ENCODE measurements at places on chromosomes 4 and X.

DNA sequence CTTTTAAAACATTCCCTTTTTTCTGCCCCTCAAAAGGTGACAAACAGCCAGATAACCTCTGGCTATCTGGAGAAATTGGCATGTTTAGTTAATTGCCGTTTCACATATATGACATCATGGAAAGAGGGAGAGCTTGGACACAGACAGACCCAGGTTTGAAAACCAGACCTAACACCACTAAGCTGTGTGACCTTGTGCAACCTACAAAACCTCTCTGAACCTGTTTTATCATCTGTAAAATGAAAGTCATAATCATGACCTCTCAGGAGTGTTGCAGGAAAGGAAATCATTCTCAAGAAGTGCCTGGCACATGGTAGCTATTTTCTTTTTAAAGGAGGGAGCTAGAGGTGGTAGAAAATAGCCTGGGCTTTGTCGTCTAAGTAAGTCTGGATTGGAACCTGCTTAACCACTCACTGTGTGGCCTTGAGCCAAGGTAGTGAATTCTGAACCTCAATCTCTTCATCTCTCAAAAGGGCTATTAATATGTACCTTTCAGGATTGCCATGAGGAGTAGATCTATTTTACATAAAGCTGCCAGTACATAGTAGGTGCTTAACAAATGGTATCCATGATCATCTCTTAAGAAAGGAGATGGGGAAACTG lies 363.5 kb downstream of the BCOR start:
- no peak overlapping the region for H3K4me3 ChIP-seq
- H3K27me3 ChIP-seq = no peaks in the 10 kb centered on the region
- H3K36me3 ChIP-seq = no peaks in the 10 kb centered on the region
- DNase-seq = no peak
- no peak overlapping the region for H3K27ac ChIP-seq

DNA sequence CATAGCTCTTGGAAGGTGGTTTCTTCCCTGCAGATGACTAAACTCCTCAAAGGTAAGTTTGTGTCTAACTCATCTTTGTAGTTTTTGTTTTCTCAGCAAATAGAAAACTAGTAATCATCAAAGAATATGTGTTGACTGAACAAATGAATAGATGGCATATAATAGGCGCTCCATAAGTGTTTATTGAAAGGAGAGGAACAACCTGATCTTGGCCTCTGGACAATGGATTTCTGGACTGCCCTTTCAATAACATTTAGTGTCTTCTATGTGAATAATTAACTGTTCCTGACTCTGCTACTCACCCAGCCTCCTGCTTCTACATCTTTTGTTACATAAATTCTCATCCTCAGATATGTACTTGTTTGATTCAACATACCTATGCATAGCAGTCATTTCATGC lies 399.1 kb downstream of the PPP1R2C start:
- no peak overlapping the region for H3K4me3 ChIP-seq
- no peak overlapping the region for H3K27ac ChIP-seq
- no peaks in the 10 kb centered on the region for H3K27me3 ChIP-seq
- DNase-seq = no peak
- no peaks in the 10 kb centered on the region for H3K36me3 ChIP-seq
- peaks cover 4% of the 10 kb centered on the region for H3K4me1 ChIP-seq

DNA sequence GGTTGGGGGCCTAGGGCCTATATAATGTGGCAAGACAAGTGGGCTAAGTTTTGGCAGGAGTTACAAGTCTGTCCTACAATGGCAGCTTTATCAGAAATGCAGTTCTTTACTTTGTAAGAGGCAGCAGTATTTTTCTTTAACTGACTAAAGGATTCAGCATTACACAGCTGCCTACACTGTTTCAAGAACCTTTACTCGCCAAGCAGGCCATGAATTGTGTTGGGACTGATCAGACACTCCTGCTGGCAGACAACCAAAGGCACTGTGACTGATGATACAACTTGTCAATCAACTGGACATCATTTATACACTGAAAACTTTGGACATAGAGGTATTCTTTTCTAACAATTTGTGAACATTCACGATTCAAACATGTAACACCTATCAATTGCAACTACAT lies 4.3 kb downstream of the MORC4 start:
- no peaks in the 10 kb centered on the region for H3K36me3 ChIP-seq
- DNase-seq = no peak
- no peaks in the 10 kb centered on the region for H3K27me3 ChIP-seq
- H3K4me1 ChIP-seq = no peaks in the 10 kb centered on the region
- H3K27ac ChIP-seq = no peak overlapping the region

- no peak overlapping the region for H3K27ac ChIP-seq
- no peak for DNase-seq
- H3K4me1 ChIP-seq = no peaks in the 10 kb centered on the region
- H3K4me3 ChIP-seq = no peak overlapping the region
- H3K27me3 ChIP-seq = no peaks in the 10 kb centered on the region
Measured at GRCh38 chr4:87931932-87932331, 43.6 kb upstream of the SPP1 start.

- no peak overlapping the region for H3K4me3 ChIP-seq
- H3K4me1 ChIP-seq = no peaks in the 10 kb centered on the region
- H3K27ac ChIP-seq = no peak overlapping the region
- H3K36me3 ChIP-seq = no peaks in the 10 kb centered on the region
- no peaks in the 10 kb centered on the region for H3K27me3 ChIP-seq
Measured at GRCh38 chr4:149690726-149691125, 124.9 kb downstream of the IQCM start.

DNA sequence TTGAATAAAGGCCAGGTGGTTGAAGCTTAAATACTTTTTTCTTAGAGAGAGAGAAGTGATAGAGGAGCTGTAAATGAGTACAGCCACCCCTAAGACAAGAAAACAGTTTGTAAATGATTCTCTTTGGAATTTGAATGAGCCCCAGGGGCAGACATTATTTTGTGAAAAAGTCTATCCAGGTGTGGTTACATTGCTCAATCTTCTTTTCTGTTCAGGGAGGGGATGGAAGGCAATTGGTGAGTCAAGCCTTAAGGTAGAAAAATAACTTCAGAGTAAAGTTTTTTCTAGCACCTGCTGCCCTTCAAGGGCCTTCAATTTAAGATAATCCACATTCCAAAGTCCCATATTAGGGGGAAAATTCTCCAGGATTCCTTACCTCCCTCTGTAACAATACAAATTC lies 646.7 kb downstream of the PDHA2 start:
- no peaks in the 10 kb centered on the region for H3K27me3 ChIP-seq
- no peak for DNase-seq
- H3K36me3 ChIP-seq = no peaks in the 10 kb centered on the region
- no peaks in the 10 kb centered on the region for H3K4me1 ChIP-seq
- H3K27ac ChIP-seq = no peak overlapping the region
- H3K4me3 ChIP-seq = no peak overlapping the region

GRCh38 chrX:131187206-131187605 lies 101.9 kb downstream of the IGSF1 start:
- no peaks in the 10 kb centered on the region for H3K4me1 ChIP-seq
- H3K27me3 ChIP-seq = no peaks in the 10 kb centered on the region
- no peak overlapping the region for H3K4me3 ChIP-seq
- DNase-seq = no peak
- H3K36me3 ChIP-seq = no peaks in the 10 kb centered on the region
- no peak overlapping the region for H3K27ac ChIP-seq

DNA sequence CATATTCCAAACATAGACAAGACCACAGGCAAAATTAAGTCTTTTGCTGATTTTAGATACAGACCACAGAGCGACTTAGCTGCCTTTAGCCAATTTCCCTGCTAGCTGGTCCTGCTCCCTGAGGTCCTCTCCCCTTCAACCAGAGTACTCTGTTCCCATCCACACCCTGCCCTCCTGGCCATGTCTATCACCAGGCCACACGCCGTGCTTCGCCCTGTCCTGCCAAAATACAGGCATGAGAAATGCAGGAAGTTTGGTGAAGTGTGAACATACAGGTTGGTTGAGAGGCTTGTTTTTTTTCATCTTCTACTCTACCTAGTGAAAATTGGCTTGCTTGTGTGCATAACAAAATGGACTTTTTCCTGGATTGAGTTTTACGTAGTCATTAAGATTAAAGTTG lies 226.2 kb upstream of the TENM3 start:
- DNase-seq = no peak
- no peak overlapping the region for H3K27ac ChIP-seq
- H3K4me3 ChIP-seq = no peak overlapping the region
- H3K27me3 ChIP-seq = no peaks in the 10 kb centered on the region

GRCh38 chr4:7418131-7418943 lies 16.4 kb downstream of the PSAPL1 start:
- H3K4me1 ChIP-seq = no peaks in the 10 kb centered on the region
- DNase-seq = no peak
- no peak overlapping the region for H3K4me3 ChIP-seq

DNA sequence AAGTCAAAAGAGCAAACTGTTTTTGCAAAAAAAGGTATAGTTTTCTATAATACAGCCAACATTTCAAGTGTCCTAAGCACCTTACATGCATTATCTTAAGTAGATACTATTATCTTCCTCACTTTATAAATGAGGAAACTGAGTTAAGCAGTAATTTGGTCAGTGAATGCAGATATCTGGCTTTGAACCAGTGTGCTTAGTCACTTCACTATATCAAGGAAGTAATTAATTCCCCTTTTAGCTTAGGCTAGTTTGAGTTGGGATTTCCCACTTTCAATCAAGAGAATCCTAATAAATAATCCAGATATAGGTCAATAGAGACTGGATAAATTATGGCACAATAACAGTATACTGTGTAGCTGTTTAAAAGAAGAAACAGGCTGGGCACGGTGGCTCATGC lies 14.8 kb downstream of the SPINK2 start:
- H3K36me3 ChIP-seq = no peaks in the 10 kb centered on the region
- H3K4me3 ChIP-seq = no peak overlapping the region
- H3K27me3 ChIP-seq = no peaks in the 10 kb centered on the region
- H3K27ac ChIP-seq = no peak overlapping the region
- H3K4me1 ChIP-seq = no peaks in the 10 kb centered on the region

- no peak overlapping the region for H3K27ac ChIP-seq
- no peaks in the 10 kb centered on the region for H3K36me3 ChIP-seq
- H3K4me1 ChIP-seq = no peaks in the 10 kb centered on the region
- no peak for DNase-seq
Measured at GRCh38 chrX:135437867-135438733, 16.4 kb downstream of the SMIM10L2A start.

GRCh38 chrX:30525732-30526131 lies 51.8 kb downstream of the TASL start:
- H3K4me1 ChIP-seq = no peaks in the 10 kb centered on the region
- no peak overlapping the region for H3K27ac ChIP-seq
- DNase-seq = no peak
- no peak overlapping the region for H3K4me3 ChIP-seq
- H3K36me3 ChIP-seq = no peaks in the 10 kb centered on the region

DNA sequence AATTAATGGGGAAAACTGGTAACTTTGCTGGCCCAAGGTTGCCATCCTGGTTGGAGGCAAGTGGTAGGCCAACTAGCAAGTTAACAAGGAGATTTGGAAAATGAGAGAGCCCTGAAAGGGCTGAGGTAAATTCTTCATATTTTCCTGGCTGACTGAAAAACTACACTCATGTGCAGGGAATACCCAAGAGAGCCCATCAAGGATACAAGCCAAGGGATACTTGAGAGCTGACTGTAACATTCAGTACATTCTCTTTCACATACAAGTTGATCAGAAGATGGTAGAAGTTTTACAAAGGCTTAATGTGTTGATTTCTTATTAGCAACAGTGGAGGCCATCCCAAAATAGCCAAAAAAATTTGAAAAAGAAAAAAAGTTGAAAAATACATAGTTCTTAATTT lies 33.3 kb downstream of the IL2 start:
- no peak overlapping the region for H3K27ac ChIP-seq
- H3K4me3 ChIP-seq = no peak overlapping the region
- no peaks in the 10 kb centered on the region for H3K36me3 ChIP-seq
- DNase-seq = no peak
- no peaks in the 10 kb centered on the region for H3K4me1 ChIP-seq
- H3K27me3 ChIP-seq = no peaks in the 10 kb centered on the region

DNA sequence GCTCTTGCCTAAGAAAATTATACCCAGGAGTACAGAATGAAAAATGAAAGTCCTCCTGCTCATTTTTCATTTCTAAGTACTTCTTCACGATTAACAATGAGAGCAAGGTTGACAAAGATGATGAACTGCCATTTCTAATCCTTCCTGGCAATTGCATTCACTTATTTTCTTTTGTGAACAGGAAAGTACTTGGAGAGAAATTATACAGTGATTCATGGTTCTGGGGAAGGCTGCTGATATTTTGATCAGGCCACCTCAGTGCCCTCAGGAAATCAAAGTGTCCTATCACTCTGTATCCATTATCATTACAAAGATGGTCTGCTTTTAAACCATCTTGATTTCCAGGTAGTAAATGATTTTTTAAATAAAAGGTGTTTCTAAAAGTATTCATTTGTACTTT lies 467.5 kb downstream of the PACRGL start:
- no peaks in the 10 kb centered on the region for H3K27me3 ChIP-seq
- no peak overlapping the region for H3K27ac ChIP-seq
- no peak for DNase-seq

DNA sequence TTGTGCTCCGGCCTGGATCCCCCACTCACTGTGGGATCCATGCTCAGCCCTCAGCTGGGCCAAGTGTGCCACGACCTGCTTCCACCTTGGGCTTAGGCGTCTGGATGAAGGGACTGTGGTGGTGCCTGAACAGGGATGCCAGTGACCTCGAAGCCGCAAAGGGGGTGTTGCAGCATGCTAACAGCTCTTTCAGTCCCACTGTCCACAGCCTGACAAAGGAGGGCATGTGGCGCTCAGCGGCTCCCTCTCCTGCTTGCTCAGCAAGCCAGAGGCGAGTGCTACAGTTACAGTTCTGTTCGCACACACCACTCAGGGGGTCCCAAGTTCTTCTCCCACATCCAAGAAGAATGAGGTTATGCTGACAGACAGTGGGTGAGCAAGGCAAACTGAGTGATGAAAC lies 5.2 kb upstream of the IGBP1 start:
- peaks cover 4% of the 10 kb centered on the region for H3K4me1 ChIP-seq
- H3K36me3 ChIP-seq = no peaks in the 10 kb centered on the region
- no peak overlapping the region for H3K27ac ChIP-seq
- H3K27me3 ChIP-seq = no peaks in the 10 kb centered on the region
- H3K4me3 ChIP-seq = no peak overlapping the region

DNA sequence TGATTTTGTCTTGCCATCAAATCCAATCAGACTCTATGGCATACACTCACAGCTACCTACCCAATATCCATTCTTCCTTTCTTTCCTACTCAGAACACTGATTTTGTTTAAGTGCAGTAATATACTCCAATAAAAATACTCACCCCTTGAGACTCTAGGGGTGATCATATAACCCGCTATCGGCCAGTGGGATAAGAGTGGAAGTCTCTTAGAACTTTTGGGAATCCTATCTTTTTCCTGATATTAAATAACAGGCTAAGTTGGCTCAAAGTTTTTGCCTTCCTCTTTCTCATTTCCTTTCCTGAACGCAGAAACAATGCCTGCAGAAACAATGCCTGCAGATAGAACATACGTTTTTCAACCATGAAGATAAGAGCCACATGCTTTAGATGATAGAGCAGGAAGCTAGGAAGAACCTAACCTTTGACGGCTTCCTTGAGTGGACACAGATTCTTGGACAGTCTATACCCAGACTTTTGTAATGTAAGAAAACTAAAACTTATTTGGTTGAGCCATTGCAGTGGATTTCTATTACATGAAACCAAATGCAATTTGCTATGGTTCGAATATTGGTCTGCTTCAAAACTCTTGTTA lies 373.8 kb downstream of the STIM2 start:
- no peak overlapping the region for H3K4me3 ChIP-seq
- H3K4me1 ChIP-seq = no peaks in the 10 kb centered on the region
- H3K36me3 ChIP-seq = no peaks in the 10 kb centered on the region
- no peak for DNase-seq

Measured in liver (tissue), 10 donors.